Choroid plexus epithelial cell (primary cell): ENCODE measurements at places on chromosomes 6 and 20.
A peak's percentile ranks its signal among the peaks of the same experiment; 100 is the strongest.

GRCh38 chr6:145963216-145964068 is 716 bp downstream of the SHPRH start:
- DNase-seq: peak; percentile 63

GRCh38 chr20:16405254-16405653 is 168.0 kb downstream of the KIF16B start:
- DNase-seq: no peak

DNA sequence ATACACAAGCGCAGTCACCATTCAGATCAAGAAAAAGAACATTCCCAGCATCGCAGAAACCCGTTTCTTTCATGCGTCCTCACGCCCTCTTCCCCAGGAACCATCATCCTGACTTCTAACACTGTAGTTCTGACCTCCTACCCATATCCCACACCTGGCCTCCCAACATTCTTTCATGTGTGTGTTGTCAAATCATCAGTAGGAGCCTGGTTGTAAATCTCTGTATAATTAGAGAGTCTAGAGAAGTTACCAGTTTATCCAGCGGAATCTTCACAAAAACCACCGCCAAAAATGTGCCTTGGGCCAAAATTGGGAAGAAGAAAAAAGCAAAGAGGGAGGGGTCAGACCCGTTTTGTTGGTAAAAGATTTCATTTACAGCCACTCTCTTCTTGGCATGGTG is 91.6 kb downstream of the RTN4IP1 start:
- no peak for DNase-seq

DNA sequence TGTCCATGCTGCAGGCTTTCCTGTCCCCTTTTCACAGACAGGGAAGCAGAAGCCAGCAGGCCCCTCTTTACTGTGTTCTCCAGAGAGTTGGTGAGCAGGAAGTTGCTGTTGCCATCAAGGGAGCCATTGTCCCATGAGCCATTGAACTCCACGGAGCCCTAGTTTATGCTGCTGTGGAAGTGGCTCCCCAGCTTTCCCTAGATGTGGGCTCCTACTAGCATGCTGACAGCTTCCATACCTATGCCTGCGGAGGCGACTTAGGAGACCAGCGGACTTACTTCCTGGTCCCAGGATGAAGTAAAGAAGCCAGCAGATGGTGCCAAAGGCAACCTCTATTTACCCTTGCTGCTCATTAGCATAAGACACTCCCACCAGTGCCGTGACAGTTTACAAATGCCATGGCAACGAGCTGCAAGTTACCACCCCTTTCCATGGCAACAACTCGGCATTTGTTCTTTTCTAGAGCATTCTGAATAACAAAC is 30.8 kb upstream of the FKBP1A start:
- peak; percentile 90 for DNase-seq

GRCh38 chr20:41316051-41316450 is 1.5 kb downstream of the ZHX3 start:
- no peak for DNase-seq

DNA sequence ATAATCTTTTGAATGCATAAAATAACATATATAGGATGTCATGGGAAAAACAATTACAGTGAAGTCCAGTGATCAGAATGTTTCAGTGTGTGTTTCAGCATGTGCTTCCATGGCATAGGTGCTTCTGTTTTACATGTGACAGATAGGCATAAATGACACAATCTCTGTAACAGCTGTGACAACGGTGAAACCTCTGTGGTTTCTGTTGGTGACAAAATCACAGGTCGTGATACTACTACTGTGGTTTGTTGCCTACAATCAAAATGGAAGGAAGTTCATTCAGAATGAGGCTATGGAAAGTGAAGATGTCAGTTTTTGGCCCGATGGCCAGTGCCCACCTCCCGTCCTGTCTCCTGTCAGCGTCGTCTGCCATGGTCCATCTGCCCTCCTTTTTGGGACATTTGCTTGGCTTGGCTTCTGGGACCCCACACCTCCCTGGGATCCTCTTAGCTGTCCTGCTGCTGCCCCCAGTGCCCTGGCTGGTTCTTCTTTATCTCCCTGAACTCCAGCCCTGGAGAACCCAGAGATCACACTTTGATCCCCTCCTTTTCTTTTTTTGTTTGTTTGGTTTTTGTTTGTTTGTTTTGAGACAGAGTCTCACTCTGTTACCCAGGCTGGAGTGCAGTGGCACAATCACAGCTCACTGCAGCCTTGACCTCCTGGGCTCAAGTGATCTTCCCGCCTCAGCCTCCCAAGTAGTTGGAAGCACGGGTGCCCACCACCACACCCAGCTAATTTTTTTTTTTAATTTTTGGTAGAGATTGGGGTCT is 79.3 kb upstream of the NAA20 start:
- no peak for DNase-seq

- DNase-seq: no peak
These were observed 45.9 kb downstream of the EBF4 start for GRCh38 chr20:2738331-2739041.

DNA sequence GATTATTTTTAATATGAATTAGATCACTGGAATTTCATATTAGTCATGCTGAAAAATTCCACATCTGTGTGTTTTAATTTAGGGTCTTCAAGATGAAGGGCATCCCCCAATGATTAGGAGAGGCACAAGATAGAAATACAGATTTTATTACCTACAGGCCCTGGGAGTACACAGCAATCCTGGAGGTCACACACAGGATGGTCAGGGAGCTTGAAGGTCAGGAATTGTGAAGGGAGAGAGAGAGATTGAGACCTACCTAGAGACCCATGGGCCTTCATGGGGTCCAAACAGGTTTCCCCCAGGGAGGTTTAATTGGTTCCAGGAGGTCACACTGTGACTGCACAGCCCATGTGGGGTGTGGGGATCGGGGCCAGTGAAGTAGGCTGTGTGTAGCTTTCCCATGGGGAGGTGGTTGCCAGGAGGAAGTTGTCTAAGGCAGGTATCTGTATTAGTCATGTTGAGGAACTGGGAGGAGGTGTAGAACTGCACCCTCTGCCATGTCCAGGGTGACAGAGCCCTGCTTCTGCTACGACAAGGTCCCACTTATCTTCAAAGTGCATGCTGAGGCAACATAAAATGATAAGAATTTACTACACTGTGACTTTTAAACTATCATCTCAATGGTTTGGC is 18.3 kb downstream of the SNX9 start:
- no peak for DNase-seq

GRCh38 chr20:62628691-62629090 is 13.6 kb upstream of the SLCO4A1 start:
- no peak for DNase-seq
